ENCODE measurements at places on chromosomes 13 and 19.

- peak; percentile 89 for DNase-seq
Observed at GRCh38 chr19:58059003-58059670, at the start of gene ZNF135. TSS of gene ZNF135 (plus strand) at chr19:58059282. CDS start at chr19:58060003, 721 bp downstream.

- no peak for DNase-seq
Observed at GRCh38 chr19:35049456-35049855, 7.9 kb downstream of the HPN start.

- DNase-seq = no peak
Observed at GRCh38 chr19:19192910-19193423, 909 bp downstream of the RFXANK start.

DNA sequence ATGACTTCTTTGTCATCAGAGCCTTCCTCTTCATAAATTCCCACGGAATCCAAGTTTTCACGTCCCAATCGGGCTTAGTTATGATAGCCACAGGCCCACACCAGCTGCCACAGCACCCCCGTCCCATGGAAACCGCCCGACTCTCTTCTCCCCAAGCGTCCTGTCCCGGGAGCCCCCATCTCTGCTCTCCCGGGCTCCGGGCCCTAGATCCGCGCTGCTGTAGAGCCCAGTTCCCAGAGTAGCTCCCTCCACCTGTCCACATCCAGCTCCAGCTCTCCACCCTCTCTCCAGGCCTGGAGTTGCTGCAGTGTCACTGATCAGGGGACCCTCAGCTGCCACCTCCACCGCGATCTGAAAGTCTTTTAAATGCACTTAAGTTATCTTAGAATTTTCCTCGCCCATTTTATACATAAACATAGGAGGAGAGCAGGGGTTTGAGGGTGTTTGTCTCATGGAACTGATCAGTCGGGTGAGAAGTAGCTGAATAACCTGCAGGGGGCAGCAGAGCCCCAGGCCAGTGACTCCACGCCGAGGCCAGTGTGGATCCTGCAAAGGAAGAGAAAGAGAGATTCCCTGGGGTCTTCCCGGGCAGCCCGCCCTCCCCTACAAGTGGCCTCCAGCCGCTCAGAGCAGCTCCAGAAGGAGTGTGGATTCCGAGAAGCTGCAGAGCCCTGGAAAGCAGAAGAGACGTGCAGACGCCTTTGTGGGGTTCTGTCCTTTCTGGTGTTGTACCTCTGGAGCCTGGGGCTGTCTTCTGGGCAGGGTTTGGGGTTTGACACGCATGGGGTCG lies 1.1 kb upstream of the ZNF763 start:
- peak; percentile 61 for DNase-seq

GRCh38 chr13:106981051-106981450 lies 413.1 kb upstream of the ARGLU1 start:
- no peak for DNase-seq
